Endothelial cell of coronary artery (primary cell): ENCODE measurements at places on chromosomes 2 and 18. TPM values are rescaled to one million over a fixed set of nuclear protein-coding genes. Genes with fewer than 3 reads are reported as not detected.

Gene ADGRF3
- total RNA-seq: under 0.01 TPM in 1 of 2 replicates, not detected in the other

Gene TBR1
- under 0.01 TPM in 2 replicates for total RNA-seq

Gene HOXD1
- total RNA-seq: 1.8 and 2.3 TPM in 2 replicates

Gene ANKRD29
- 0.27 and 0.85 TPM in 2 replicates for total RNA-seq

Gene ABCG8
- not detected in 2 replicates for total RNA-seq

Gene TFCP2L1
- under 0.01 TPM in 1 of 2 replicates, not detected in the other for total RNA-seq

Gene UGT1A8
- not detected in 2 replicates for total RNA-seq

Gene TWIST2
- 1.6 and 7.1 TPM in 2 replicates for total RNA-seq

Gene C1D
- total RNA-seq: 12.1 and 12.7 TPM in 2 replicates

Gene CMPK2
- total RNA-seq: 1.1 and 1.5 TPM in 2 replicates

Gene TCF7L1
- total RNA-seq: 3.9 and 5.1 TPM in 2 replicates

Gene TMEM163
- 2.3 and 6.6 TPM in 2 replicates for total RNA-seq

Gene CDKL4
- 0.56 and 0.81 TPM in 2 replicates for total RNA-seq

Gene GYPC
- 5.1 and 5.8 TPM in 2 replicates for total RNA-seq

Gene FAM124B
- total RNA-seq: 79.2 and 130 TPM in 2 replicates

Gene DNAJC5G
- total RNA-seq: not detected in 2 replicates

Gene NT5DC4
- total RNA-seq: not detected in 2 replicates

Gene SLC66A3
- total RNA-seq: 13.6 and 16.5 TPM in 2 replicates

Gene CNRIP1
- 29.9 and 43.5 TPM in 2 replicates for total RNA-seq

Gene UNC80
- under 0.01 TPM in 1 of 2 replicates, not detected in the other for total RNA-seq

Gene LINC00305
- not detected in 2 replicates for total RNA-seq

Gene DUSP2
- total RNA-seq: 0.09 and 0.54 TPM in 2 replicates

Gene TXNDC2
- under 0.01 TPM in 1 of 2 replicates, not detected in the other for total RNA-seq

Gene SMYD1
- total RNA-seq: not detected in 2 replicates

Gene SLC5A7
- total RNA-seq: not detected in 2 replicates

Gene CIDEA
- total RNA-seq: 0.81 TPM in 1 of 2 replicates, not detected in the other

Gene CRYGC
- not detected in 2 replicates for total RNA-seq

Gene TMEM17
- total RNA-seq: 0.47 and 1.4 TPM in 2 replicates

Gene SERPINE2
- total RNA-seq: 7.2 and 18.6 TPM in 2 replicates

Gene MTCL1
- 20.5 and 43.0 TPM in 2 replicates for total RNA-seq

Gene FBXO36
- total RNA-seq: 0.75 and 1.4 TPM in 2 replicates

Gene C2orf42
- 10.6 and 15.1 TPM in 2 replicates for total RNA-seq
